T1000 (cell line): ENCODE measurements at places on chromosomes 3 and 15.

GRCh38 chr3:31981206-31982181, at the start of the genes OSBPL10 and ZNF860:
TSS of gene OSBPL10 (minus strand) at chr3:31981262. CDS start at chr3:31981179, 83 bp downstream.
TSS of gene ZNF860 (plus strand) at chr3:31981750. CDS start at chr3:31989080, 7,330 bp downstream.
- peak; percentile 73 for DNase-seq

GRCh38 chr3:190444006-190444405, 5.7 kb downstream of the TMEM207 start:
- no peak for DNase-seq

DNA sequence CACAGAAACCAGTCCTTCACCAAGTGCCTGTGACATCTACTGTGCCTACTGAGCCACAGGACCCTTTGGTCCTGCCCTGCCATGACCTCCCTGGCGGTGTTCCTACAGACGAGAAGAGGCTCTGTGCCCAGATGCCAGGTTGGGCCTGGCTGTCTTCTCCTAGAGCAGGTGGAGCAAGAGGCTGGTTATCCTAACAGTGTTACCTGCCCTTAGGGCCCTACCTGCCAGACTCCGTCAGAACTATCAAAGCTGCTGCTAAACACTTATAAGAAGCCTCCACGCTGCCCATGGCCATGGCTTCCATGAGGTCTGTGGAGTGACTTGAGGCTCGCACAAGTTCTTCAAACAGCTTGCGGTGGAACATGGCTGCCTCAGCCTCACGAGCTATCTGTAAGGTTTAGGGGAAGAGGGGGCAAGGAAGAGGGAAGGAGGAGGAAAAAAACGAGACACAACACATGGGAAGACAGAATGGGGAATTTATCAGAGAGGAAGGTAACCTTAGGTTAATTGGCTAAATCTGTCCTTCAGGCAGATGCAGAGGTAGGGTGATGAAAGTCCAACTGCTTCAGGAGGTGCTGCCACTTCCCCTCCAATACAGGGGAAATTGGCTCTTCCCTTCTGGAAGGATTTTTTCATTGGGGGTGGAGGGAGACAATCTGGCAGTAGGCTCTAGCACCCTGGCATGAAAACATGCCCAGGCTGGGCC, 5.4 kb upstream of the GRAMD2A start:
- no peak for DNase-seq

DNA sequence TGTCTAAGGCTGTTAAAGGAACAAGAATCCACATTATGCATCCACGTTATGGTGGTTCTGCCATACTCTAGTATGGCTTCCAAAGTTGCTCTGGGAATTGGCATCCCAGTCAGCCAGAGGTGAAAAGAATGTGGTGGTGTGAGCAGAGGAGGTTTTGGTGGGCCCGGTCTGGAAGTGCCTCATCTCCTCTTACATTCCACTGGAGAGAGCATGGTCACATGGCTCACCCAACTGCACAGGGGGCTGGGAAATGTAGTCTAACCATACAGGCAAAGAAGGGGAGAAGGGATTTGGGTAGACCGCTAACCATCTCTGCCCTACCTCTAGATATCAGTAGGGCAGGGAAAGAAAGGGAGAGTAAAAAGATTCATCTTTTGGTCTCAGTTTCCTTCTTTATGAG, 3.2 kb upstream of the HEG1 start:
- DNase-seq: no peak

DNA sequence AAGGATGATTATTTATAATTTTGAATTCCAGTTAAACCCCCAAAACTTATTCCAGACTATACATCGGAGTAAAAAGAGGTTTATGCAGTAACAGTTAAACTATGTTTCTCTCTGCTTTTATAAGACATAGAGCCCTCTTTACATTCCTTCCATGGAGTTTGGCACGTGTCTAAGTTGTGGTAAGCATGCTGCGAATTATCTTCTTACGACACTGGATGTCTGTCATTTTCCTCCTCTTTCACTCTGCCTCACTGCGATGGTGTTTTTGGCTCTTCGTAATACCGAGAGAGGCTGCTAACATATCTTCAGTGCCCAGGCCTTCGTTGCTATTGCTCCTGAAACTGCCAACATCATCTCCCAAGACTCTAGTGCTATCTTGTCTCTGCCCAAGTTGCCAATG, 83.9 kb upstream of the TGFBR2 start:
- DNase-seq: no peak

DNA sequence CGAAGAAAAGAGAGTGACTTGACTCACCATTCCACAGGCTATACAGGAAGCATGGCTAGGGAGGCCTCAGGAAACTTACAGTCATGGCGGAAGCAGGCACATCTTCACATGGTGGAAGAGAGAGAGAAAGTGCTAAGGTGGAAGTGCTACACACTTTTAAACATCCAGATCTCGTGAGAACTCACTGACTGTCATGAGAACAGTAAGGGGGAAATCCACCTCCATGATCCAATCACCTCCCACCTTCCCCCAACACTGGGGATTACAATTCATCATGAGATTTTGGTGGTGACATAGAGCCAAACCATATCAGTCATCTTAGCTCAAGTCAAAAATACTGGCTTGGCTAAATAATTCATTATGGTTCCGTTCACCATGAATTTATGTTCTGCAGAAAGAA, 45.3 kb upstream of the NEDD4 start:
- DNase-seq: no peak

DNA sequence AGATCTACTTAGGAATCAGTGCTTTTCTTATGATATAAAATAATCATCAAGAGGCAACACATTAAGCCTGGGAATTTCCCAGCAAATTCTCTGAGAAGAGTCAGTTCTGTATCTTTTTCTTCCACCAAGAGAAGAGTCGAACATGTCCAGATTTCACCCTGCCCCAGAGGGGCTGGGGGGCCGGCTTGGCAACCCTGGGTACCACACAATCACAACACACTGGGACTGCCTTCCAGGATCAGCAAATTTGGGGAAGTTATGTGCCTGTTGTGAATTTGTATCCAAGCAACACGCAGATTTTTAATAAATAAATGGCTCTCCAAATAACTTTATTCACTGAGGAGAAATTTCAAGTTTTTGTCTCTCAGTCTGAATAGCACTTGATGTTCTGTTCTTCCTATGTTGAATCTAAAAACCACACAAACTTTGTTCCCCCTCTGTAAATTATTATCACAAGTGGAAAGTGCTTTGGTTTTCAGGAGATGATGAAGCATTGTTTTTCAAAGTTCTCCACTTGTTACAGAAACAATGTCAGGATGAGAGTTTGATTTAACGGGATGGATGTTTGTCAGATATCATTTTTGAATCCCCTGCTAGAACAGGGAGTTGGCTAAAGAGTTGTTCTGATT, 357.2 kb downstream of the ZNF385D start:
- DNase-seq: no peak

DNA sequence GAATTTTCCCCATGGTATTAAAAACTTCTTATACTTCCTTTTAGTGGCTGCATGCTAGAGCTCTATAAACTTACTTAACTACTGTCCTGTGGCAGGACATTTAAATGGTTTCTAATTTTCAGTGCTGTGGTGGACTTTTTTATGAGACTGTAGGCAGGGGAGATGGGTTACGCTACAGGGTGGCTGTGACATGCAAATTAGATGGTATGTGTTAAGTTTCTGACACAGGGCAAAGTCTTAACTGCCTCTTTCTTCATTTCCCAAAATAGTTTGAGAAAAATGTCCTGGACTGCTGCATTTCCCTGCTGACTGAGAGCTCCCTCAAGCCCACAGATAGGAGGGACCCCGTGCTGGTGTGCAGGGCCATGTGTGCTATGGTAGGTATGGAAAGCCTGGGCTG, 22.0 kb downstream of the TGM4 start:
- no peak for DNase-seq

DNA sequence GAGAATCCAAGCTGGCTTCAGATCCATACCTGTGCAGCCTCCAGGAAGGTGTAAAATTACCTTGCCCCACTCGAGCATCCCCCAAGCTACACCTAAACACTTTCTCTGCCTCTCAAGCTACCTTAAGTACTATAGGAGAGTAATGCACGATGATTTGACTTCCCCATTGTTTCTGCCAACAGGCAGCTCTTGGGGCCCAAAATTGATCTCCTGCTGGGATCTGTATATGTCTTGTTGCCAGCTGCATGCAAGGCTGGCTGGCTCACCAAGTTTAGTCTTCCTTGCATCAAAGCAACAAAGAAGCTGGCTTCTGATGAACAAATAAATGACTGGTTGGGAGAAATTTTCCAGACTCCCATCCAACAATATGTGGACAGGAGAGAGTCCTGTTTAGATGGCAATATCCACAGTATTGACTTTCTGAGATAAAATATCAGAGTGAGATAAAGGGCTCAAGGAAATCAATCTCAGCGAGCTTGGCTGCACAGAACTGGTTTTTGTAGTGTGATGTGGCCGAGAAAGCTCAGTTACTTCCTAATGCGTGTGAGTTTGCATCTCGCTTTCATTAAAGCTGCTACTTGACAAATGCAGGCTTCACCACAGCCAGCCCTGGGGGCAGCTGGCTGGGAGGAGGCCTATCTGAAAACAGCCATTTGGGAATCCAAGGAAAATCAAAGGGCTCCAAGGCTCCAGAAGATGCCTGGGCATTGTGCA, 140.7 kb downstream of the MINAR1 start:
- no peak for DNase-seq

GRCh38 chr15:78220713-78221112, 13.7 kb downstream of the ACSBG1 start:
- no peak for DNase-seq

- no peak for DNase-seq
Measured at GRCh38 chr3:66093981-66094380, 55.3 kb upstream of the MAGI1 start.

DNA sequence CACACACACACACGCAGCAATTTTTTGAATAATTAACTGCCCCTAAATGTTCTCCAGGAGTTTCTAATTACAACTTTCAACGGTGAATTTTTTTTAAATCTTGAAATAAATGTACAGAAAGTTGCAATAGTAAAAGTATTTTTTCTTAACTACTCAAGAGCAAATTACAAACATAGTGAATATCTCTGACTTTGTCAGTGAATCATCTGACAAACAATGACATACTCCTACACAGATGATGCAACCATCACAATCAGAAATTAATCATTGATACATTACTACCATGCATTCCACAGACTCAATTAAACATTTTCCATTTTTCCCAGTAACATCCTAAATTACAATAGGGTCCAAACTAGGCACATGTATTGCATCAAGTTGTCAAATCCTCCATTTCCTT, 597.3 kb downstream of the NAALADL2 start:
- no peak for DNase-seq

DNA sequence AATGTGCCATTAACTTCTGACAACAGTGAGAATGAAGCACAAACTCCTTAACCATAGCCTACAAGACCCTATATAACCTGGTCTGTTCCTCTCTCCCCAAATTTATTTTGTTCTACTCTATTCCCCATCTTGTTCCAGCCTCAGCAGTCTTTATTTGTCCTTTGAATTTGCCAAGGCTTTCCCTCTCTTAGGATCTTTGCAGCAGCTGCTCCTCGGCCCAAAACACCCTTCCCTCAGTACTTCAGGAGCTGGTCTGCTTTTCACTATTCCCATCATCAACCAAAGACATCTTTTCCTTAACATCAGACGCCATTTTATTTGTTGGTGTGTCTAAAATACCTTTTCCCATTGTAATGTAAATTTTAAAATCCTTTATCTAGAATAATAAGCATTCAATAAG, 10.2 kb downstream of the PRICKLE2 start:
- no peak for DNase-seq

DNA sequence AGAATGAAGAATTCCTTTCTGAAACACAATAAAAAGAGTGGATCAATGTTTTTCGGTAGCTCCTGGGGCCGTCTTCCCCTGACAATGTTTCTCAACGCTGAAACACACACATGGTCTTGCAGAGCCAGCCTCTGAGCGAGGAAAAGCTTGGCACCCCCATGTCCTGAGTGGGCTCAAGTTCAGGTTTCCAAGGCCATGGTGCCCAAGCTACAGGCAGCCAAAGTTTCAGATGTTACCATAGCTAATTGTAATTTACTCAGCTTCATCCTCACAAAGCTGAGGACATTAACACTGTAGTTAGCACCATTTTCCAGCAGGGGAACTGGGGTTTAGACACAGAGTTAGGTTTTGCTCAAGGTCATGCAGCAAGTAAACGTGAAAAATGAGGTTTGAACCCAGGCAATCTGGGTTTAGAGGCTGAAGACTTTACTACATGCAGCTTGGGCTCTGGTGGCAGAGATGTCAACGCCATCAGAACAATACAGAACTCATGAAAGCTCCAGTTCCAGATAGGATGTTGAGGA, 199.1 kb downstream of the TJP1 start:
- DNase-seq: no peak

- no peak for DNase-seq
Measured at GRCh38 chr3:84077479-84077878, 881.3 kb upstream of the CADM2 start.

- no peak for DNase-seq
Measured at GRCh38 chr15:28014623-28015200, 84.4 kb downstream of the OCA2 start.

- no peak for DNase-seq
Measured at GRCh38 chr15:64110950-64111678, 15.3 kb downstream of the SNX1 start.

GRCh38 chr15:67832897-67833709, 6.7 kb downstream of the RNU6-1 start:
- DNase-seq: no peak

DNA sequence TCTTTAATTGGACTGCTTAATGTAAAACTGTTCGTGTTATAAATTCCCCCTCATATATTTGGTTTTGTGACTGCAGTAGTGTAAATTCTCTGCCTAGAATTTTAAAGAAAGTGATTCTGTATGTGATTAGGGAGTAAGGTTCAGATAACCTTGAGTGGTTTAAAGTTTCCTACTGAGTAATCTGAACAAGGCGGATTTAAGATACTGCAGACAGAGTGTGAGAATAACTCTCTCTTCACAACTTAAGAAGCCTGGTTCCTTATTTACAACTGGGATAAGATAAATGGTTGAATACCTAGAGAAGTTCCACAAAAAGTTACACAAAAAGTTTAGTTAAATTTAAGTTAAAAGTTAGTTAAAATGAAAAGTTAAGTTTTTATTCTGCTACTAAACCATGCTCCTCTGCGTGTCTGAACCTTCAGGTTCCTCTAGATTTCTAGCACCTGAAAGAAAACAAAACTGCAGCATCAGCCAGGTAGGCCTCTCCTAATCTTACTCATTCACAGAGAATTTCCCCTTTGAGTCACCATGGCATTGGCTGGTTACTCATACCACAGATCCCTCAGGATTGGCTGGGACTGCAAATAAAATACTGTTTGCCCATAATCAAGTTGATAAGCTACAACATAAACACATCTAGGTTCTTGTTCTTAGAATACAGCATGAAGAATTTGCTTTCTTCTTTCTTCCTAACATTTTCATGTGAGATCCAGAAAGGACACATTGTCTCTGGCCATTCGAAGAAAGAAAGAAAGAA, at the start of gene ARL14:
ARL14 (plus strand) TSS at position 614 of the 757 bp plus-strand sequence. CDS start 187 bp downstream, outside the sequence.
- no peak for DNase-seq

GRCh38 chr15:99720533-99720932, 12.7 kb downstream of the LYSMD4 start:
- DNase-seq: no peak

GRCh38 chr3:138010273-138010590, 267 bp downstream of the CLDN18 start:
- no peak for DNase-seq
